ENCODE measurements at places on chromosomes 4 and X.

- H3K4me3 ChIP-seq = no peak overlapping the region
- H3K27ac ChIP-seq = no peak overlapping the region
- H3K36me3 ChIP-seq = no peaks in the 10 kb centered on the region
- H3K4me1 ChIP-seq = no peaks in the 10 kb centered on the region
- no peak for DNase-seq
- H3K27me3 ChIP-seq = peaks cover 3% of the 10 kb centered on the region
Measured at GRCh38 chr4:169027663-169028062, 17.6 kb upstream of the CBR4 start.

DNA sequence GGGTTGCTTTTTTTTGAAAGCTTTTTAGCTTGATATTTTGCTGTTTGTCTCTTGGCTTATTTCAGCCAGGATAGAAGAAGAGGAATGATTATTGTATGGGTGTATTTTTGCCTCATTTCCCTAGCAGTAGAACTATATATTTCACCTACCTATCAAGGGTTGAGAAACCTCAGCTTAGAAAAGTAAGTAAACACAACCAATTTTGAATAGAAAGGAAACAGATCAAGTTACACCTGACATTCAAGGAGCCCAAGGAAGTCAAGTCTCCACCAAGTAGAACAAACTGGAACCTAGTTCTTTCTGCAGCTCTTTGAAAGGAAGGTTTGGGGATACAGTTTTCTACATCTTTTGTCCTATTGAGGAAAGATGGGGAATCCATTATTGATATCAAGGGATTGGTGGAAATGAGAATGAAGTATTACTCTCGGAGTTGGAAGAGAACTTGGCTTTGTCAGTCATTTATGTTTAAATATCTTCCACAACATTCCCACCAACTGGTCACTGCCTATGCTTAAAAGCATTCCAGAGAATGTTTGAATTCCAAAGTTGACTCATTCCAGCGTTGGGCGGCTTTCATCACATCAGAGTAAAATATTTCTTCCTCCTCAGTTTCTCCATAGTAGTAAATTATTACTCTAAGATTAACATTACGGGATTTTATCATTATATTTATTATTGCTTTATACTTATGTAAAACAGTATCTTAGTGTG, 207.8 kb upstream of the CNKSR2 start:
- H3K4me1 ChIP-seq = no peaks in the 10 kb centered on the region
- no peak overlapping the region for H3K4me3 ChIP-seq
- no peak for DNase-seq
- H3K27ac ChIP-seq = no peak overlapping the region

DNA sequence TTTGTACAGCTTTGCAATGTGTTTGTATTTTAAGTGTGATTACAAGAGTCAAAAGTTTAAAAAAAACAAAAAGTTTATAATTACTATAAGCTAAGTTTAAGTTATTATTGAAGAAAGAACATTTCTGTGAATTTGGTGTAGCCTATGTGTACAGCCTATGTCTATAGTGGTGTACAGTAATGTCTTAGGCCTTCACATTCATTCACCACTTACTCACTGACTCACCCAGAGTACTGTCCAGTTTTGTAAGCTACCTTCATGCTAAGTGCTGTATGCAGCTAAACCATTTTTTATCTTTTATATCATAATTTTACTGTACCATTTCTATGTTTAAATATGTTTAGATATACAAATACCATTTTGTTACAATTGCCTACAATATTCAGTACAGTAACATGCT, 182.3 kb downstream of the RPA4 start:
- H3K4me3 ChIP-seq = no peak overlapping the region
- H3K27ac ChIP-seq = no peak overlapping the region
- H3K36me3 ChIP-seq = no peaks in the 10 kb centered on the region
- H3K4me1 ChIP-seq = no peaks in the 10 kb centered on the region
- DNase-seq = no peak
- H3K27me3 ChIP-seq = no peaks in the 10 kb centered on the region

DNA sequence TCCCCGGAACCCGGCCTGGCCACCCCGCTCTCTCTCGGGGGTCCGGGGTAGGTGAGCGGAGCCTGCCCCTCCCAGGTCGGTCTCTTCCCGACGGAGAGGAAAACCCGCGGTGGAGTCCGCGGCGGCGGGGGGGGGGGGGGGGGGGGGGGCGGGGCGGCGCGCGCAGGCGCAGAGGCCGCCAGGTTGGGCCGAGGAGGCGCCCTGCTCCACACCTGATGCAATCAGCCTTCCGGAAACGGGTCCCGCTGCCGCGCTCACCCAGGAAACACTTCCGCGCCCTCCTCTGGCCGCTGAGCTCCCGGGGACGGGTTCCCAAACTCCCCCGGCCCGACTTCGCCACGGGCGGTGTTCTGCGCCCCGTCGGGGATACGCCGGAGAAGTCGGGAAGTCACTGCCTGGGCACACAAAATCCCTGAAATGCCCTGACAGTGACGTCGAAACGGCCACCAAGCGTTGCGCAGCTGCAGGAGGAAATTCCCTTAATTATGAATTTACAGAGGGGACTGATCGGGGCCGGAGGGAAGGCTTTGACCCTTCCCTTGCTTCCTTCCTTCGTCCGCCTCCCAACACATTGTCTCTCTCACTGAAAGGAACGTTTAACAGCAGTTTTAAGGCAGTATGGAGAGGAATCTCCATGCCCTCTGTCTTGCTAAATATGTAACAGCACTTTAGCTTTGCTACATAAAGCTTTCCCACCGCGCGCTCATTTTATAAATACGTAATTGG, 2.1 kb upstream of the APBB2 start:
- peak; percentile 60 for DNase-seq
- H3K27me3 ChIP-seq = peaks cover 4% of the 10 kb centered on the region
- no peaks in the 10 kb centered on the region for H3K4me1 ChIP-seq

All from naive thymus-derived CD4-positive, alpha-beta T cell (primary cell).